Stimulated activated CD8-positive, alpha-beta memory T cell treated with anti-CD3 and anti-CD28 coated beads, Interleukin-15, amount 100 ng/mL, for 4 hours (primary cell): ENCODE measurements at places on chromosomes 1 and 21.

DNA sequence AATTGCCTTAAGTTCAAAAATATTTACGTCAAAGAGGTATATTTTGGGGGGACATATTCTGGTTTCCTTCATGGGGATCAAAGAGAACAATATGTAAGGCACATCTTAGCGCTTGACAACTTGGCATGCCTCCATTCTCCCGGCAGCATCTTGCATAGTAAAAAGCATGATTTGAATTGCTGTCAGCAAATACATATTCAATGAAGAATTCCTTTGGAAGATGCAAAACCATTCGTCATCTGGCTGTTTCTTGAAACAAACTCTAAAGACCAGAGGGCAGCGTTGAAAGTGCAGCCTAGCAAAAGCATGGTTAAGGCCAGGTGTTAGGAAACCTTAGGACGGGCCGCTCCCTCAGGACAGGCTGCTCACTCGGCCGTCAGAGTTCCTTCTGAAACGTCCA, 3.4 kb upstream of the PIK3CD start:
- no peak for DNase-seq

DNA sequence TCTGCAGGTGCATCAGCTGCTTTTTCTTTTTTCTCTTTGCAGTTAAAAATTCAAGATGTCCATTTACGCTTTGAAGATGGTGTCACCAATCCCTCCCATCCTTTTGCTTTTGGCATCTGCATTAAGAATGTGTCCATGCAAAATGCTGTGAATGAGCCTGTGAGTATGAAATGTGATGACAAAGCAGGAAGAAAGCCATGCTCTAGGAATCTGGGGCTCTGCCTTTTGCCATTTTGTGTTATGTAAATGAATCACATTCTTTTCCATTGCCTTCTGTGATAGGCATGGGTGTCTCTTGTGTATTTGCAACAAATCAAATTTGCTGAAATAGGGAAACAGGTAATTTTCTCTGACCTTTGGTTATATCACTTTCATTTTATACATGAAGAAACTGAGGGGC, 19.4 kb downstream of the VPS13D start:
- DNase-seq = no peak

GRCh38 chr1:53608676-53609075, 130.3 kb downstream of the GLIS1 start:
- no peak for DNase-seq

DNA sequence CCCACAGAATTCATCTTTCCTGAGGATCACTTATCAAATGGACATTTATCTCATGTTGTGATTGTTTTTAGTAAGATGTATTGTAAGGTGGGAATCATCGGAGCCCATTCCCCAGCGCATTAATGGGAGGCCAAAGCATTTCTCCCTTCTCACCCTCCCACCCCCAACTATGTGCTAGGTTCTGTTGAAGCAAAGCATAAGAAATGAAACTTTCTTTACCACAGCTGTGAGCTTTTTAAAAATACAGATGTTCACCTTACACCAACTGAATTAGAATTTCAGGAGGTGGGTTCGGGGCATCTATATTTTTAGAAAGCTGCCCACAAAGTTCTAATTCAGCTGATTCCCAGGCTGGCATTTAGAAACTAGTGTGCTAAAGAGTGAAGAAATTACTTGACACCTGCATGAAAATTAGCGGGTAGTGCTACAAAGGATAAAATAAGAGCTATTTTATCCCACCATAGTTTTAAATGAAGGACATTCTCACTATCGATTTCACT, 26.3 kb downstream of the UAP1 start:
- no peak for DNase-seq

DNA sequence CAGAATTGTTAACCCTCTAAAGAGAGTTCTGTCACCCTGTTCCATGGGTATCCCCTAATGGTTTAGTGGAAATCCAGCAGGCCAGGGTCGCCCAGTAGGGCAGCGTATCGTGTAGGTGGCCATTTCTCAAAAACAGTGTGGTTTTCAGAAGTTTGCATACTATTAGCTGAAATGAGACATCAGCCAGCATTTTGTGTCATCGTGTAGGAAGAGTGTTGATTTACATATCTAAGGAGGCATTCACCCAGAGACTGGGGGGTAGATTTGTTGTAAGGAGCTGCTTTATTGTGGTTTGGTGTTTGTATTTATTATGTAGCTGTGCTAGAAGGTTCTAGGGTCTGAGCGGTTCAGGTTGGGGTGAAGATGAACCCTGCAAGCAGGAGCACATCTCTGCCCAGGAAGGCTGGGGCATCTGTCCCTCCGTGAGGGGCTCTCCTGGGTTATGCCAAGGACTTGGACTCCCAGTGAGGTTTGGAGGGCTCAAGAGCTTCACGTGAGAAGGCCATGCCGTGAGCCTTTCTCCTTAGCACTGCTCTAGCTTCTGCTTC, 174.4 kb downstream of the PGBD5 start:
- DNase-seq = no peak

DNA sequence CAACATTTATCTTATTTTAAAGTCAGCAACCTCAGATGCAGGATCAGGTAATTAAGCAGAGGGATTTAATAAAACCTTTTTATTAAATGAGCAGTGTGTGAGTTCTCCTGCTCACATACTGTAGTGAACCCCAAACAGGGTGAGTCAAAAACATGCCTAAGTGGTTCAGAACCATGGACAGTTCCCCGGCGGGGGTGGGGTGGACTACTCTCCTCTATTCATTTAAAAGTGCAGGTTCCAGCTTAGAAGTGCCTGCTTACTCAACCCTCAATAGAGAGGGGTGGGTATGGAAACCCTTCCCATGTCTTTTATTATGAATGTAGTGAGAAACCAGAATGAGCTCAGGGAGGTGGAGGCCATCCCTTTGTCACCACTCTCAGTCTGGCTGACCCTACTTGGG, 397.9 kb downstream of the HHAT start:
- no peak for DNase-seq

DNA sequence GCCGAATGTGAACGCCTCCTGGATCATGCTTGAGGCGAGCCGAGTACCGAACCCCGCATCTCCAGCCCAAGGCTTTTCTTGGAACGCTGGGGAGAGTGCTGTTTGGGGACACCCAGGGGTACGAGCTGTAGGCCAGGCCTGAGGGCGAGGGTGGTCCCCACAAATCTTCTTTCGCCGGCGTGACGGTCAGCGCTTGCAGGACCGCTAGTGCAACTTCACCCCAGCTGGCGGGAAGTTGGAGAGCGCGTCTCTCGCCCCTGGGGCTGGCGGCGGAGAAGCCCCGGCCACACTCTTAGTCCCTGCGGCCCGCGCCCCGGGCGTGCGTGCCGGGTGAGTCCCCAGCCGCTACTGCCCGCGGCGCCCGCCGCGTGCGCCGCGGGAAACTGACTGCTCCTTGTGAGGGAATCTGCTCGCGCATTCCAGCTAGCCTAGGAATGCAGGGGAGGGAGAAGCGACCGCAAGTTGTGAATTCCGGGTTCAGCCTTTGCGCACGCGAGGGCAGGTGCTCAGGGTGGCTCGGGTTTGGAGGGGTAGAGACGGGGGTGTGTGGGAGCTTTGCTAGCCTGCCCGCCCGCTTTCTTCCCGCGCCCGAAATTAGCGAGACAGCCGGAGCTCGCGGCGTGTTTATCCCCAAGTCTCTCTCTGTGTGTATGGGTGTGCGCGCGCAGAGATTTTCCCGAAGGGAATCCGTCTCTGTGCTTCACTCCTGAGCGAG, 884 bp downstream of the LHX4 start:
- no peak for DNase-seq

DNA sequence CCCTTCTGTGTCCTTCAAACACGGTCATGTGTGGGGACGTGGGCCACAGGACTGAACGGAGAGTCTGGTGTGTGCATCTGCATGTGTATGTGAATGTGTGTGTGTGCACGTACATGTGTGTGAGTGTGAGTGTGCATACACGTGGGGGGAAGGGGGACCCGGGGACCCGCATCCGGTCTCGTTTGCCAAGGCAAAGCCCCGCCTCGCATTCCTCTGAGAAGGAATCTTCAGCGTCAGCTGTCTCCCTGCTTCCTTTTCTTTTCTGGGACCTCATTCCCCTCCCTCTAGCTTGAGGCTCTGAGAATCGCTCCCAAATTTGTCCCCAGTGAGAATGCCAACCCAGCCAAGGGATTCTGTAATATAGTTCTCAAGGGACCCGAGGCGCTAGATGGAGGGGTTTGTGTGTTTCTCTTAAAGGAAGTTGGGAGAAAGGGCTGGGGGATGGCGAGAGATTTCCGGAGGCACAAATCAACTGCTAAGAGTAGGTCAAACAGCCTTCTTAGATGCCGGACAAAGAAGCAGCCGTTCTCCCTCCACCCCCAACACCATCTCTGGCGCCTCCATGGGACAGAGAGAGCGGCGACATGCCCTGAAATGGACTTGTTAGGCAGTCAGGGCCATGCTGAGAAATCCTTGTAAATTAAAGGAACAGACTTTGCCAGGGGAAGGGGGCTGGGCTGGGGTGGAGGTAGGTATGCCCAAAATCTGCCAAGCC, 6.6 kb downstream of the IFFO2 start:
- no peak for DNase-seq

GRCh38 chr1:247110627-247111258, 6.6 kb upstream of the ZNF669 start:
- DNase-seq = peak; percentile 23

DNA sequence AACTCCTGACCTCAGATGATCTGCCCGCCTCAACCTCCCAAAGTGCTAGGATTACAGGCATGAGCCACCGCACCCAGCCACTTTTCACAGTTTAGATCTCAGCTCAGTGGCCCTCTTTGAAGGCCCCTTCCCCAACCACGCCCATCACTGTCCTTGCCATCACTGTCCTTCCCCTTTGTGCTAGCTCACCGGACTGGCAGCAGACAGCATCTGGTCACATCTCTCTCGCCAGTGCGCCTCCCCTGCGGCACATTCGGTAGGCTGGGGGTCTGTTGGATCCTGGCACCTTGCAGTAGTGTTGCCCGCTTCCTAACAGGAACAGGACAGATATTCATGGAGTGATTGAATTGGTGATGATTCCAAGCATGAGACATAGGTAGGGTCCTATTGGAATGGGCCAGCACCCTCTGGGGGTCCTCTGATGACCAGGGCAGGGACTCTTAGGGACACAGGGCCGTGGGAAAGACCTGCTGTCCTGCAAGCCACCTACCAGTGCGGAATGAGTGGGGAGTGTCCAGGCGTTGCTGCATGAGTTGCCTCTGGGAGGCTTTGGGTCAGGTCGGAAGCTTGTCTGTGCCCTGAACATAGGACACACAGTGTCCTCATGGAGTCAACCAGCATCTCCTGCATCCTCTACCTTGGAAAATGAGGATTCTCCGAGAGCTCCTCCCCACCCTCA, 178.8 kb upstream of the VAMP3 start:
- no peak for DNase-seq

DNA sequence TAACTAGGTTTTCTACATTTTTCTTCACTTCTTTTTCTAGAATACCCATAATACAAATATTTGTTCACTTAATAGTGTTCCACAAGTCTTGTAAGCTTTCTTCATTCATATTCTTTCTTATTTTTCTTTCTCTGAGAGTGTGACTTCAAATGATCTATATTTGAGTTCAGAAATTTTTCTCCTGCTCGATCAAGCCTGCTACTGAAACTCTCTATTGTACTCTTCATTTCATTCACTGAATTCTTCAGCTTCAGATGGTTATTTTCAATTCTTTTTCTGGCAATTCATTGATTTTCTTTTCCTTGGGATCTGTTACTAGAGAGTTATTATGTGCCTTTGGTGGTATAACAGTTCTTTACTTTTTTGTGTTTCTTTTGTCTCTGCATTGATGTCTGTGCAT, 82.5 kb upstream of the CAMK1G start:
- no peak for DNase-seq

DNA sequence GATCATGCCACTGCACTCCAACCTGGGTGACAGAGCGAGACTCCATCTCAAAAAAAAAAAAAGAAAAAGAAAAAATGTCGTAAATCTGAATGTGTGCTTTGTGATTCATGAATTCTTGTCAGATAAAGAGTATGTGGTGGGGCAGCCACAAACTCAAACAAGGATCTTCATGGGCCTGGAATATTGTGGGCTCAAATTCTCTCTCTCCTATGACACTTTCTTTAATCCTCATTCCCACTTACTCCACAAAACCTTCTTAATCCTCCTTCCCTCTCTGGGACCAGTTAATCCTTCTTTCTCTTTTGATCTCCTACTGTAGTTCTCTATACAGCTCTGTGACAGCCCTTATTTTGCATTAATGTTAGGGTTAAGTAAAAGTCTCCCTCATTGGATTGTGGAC, 112.3 kb downstream of the AK5 start:
- no peak for DNase-seq

DNA sequence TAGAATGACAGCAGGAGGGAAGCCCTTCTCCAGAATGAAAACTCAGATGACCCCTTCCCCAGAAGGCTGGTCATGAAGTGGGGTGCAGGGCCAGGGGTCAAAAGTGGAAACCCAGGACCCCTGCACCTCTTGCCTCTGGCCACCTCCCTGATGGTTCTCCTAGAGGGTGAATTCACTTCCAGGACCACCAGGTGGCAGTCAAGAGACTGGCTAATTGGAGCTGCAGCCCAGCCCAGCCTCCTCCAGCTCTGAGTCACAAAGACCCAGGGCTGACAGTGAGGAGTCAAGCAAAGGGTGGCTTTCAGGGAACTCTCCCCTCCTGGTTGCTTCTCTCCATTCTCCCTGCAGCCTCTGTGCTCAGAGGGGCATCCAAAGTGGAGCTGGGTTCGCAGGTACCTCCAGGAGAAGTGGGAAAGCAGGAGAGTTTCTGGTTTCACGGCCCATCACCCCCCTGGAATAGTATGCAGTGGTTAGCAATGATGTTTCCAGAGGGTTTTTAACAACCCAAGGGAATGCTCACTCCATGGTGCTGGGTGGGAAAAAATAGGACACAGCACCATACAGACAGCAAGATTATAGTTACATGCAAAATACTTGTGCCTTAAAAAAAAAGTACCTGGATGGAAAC, 6.1 kb upstream of the EPHB2 start:
- DNase-seq = peak; percentile 26

- no peak for DNase-seq
Measured at GRCh38 chr1:227156520-227156919, 161.8 kb downstream of the CDC42BPA start.

DNA sequence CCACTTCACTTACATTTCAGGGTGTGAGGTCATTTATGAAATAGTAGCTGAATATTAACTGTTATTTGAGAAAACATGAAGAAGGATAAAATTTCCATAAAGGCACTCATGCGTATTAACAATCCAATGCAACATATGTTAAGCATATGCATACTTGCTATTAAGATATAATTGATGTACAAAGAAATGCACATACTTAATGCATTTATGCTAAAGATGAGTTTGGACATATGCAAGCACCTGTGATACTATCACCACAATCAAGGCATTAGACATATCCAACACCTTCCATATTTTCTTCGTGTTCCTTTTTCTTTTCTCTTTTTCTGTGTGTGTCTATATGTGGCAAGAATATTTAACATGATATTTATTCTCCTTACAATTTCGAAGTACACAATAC, 464.8 kb upstream of the BRINP3 start:
- DNase-seq = no peak

- no peak for DNase-seq
Measured at GRCh38 chr1:176073524-176074157, 133.4 kb downstream of the COP1 start.

GRCh38 chr1:87615901-87616300, 287.2 kb downstream of the LMO4 start:
- no peak for DNase-seq

DNA sequence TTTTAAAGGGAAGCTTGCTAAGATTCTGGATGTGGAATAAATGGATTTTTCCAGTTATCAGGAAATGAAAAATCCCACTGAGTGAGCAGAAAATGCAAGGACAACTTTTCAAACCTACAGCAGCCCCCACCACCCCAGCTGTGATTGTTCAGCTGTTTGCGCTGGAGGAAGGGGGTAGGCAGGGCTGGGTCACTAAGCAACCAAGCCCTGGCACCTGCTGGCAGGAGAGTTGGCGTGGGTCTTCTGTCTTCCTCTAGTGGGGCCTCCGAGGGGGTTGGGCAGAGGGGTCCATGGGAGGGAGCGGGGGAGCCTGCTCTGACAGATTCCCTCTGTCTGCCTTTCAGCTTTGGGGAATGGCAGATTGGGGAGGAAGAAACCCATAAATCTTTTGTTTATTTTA, 45.3 kb downstream of the EIF2D start:
- DNase-seq = no peak
